ENCODE measurements at places on chromosomes 7 and 10.
A peak's percentile ranks its signal among the peaks of the same experiment; 100 is the strongest.

DNA sequence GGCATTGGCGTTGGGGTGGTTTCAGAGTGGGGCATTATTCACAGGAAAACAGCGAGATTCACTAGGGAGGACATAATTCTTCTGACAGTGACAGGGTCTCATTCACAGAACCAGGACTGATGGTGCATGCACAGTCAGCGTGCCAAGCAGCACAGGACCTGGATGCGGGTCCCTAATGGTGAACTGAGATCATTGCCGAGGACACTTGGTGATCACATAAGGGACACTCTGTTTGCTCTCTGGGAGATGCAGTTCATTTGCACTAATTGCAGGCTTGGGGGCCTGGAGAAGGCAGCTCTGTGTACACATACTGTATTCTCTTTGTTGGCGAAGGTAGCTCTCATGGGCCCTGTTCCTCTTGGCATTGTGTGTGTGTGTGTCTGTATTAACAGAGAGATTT is 716.1 kb downstream of the PHTF2 start:
- DNase-seq = no peak

GRCh38 chr7:46011059-46011458 is 90.0 kb upstream of the IGFBP3 start:
- no peak for DNase-seq

DNA sequence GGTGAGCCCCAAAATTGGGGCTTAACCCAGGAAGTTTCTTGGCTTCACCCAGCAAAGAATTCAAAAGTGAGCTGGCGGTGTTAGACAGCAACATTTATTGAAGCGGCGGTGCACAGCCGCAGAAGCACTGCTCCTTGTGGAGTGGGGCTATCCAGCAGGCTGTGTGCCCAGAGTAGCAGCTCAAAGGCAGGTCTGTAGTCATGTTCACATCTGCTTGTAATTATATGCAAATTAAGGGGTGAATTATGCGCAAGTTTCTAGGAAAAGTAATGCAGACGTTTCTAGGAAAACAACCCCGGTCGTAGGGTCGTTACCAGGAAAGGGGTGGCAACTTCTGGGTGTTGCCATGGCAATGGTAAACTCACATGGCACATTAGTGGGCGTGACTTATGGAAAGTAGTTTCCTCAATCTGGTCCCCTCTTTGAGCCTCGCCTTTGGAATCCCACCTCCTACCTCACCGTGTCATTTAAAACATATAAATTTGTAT is 13.7 kb upstream of the KBTBD2 start:
- DNase-seq = peak; percentile 34

- DNase-seq = peak; percentile 18
Observed at GRCh38 chr10:119871881-119872609, 598 bp downstream of the MCMBP start.

DNA sequence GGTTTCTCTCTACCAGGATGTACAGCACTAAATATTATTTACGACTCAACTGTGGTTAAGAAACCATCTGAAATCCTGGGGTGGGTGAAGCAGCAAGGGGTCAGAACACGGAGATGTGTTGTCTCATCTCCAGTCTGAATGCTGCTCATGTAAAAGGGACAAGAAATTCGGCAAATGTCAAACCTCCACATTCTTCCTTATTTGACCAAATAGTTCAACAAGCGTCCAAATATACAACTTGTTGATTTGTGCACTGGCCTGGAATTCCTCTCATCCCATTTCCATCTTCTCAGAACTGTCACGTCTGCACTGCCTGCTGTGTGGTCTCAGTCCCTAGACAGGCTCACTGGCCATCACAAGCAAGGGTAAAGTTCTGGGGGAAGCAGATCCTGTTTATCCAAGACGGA is 520.0 kb downstream of the PARD3 start:
- DNase-seq = no peak

- DNase-seq = no peak
Observed at GRCh38 chr10:21521751-21522533, 3.5 kb downstream of the SKIDA1 start.

- no peak for DNase-seq
Observed at GRCh38 chr7:36790311-36790787, 66.1 kb upstream of the AOAH start.

- DNase-seq = no peak
Observed at GRCh38 chr7:6015917-6016652, 7.0 kb downstream of the AIMP2 start.

GRCh38 chr10:126749015-126749655 is 78.6 kb upstream of the C10orf90 start:
- no peak for DNase-seq

DNA sequence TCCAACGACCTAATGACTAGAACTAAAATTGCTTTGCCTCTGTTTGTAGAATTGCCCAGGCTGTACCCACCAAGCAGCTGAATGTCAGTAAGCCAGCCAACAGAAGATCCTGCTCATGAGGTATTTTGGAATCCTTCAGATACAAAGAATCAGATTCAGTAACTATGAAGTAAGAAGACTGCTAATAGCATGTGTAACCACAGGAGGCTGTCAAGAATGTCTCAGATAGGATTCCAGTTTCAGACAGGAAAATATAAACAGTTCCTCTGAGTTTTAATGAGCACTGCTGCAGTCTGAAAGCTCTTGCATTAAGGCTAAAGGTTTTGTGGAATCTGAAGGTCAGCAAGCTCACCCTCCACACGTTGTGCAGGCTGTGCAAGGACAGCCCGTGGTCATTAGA is 112.6 kb upstream of the ADAM12 start:
- no peak for DNase-seq

DNA sequence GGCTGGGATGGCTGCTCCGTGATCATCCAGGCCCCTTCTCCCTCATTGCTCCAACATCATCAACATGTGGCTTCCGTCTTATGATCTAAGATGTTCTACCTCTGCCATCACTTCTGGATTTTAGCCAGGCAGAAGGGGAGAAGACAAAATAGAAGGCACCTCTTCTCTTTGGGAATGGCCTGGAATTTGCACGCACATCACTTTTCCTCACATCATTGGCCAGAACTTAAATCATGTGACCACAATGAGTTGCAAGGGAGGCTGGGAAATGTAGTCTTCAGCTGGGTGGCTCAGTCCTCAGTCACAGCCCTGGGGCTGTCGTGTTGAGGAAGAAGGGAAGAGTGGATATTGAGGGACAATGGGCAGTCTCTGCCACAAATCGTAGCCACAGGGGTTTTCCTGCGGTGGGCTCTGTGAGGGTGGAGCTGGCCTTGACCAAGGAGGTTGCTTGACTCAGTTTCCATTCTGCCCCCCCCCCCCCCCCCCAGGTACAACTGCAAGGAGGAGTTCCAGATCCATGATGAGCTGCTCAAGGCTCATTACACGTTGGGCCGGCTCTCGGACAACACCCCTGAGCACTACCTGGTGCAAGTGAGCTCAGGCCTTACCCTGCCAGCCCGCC is 50.3 kb downstream of the PALD1 start:
- DNase-seq = no peak

GRCh38 chr10:78462726-78463228 is 429.1 kb downstream of the RPS24 start:
- no peak for DNase-seq

DNA sequence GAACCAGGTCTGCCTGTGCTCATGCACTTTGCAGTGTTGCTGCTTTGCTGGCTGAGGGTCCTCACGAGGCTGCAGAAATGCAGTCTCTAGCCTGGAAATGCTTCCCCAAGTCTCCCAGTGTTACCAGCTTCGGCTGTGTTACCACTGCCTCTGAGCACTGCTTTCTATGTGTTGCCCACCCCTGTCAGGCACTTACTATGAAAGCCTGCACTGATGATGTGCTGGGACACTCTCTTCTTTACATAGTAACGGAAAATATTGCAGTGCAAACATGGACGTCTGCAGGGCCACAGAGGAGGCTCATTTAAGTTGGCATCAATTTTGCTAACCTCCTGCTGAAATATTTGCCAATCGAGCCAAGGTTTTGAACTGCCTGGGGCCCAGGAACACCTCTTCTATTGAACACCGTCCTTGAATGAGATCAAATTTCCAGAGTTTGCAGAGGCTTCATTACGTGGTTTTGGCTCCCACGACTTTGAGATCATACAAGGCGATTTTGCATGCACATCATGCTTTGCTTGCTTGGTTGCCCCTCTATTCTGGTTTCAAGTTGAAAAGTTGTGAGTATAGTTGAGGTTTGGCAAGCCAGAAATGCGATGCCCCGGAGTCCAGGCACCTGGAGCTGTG is 404.7 kb upstream of the PODXL start:
- DNase-seq = no peak

DNA sequence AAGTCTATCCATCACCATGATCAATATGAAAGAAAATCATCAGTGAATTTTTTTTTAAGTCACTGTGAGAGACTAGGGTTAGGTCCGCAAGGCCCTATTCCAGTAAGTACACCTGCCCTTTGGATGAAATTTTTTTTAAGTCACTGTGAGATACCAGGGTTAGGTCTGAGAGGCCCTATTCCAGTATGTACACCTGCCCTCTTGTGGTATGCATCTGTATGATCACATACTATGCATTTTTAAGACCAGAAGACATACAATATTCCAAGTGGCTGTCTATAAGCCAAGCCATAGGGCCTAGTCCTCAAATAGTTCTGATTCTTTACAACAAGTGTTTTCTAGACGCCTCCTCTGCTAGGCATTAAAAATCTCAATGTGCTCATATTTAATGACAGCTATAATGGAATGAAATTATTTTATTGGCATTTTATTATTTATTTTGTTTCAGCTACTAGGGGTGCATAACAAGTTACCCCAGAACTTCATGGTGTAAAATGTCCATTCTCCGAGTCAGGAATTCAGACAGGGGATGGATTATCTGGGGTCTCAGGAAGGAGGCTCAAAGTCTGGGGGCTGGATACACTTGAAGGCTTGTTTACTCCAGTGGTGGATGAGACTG is 53.1 kb downstream of the TEX36 start:
- no peak for DNase-seq

GRCh38 chr10:48194830-48195229 is 79.7 kb downstream of the FRMPD2 start:
- DNase-seq = no peak

DNA sequence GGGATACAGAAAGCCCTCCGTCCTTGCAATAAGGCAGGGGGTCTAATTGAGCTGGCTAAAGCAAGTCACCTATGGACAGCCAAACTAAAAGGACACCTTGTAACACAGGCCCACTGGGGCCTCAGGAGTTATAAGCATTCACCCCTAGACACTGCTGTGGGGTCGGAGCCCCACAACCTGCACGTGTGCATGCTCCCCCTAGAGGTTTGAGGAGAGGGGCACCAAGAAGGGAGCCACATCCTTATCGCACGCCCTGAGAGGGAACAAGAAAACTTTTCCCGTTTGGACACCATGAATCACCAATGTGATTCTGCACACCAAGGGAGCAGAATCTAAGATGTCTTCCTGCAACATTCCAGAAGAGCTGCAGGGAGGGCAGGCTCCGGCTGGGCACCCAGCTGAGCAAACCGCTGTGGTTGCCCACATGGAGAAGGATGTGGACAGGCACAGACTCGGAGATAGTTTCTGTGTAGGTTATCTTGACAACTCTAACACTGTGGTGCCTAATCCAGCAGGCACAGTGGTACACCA is 17.7 kb upstream of the TARP start:
- no peak for DNase-seq

DNA sequence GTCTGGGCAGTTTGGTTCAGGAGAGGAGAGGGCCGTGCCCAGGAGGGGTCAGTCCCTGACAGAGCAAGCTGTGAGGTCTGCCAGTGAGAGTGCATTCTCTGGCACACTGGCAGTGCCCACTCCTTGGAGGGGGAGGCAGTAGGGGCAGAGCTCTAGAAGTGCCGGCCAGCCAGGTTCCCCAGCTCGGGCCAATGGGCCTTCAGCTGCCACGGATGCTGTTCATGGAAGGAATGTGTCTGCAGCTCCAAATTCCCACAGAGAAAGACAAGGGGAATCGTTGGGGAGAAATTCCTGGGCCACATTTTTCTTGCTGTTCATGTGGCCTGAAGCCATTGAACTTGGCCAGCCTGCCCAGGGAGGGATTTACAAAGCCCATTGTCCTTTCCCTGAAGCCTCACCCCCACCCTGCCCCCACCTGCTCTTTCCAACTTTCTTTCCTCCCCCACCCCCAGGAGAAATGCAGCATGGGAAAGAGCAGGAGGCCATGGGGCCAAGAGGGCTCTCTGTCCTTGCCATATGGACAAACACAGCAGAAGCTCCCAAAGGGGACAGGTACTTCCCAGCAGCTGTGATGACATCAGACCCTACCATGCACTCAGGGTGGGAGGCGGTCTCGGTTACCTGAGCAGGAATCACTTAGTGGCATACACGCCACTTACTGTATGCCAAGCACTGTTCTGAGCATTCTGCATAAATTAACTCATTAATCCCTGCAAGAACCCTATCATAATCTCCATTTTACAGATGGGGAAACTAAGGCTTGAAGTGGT is 70.7 kb downstream of the ARHGAP22 start:
- no peak for DNase-seq

DNA sequence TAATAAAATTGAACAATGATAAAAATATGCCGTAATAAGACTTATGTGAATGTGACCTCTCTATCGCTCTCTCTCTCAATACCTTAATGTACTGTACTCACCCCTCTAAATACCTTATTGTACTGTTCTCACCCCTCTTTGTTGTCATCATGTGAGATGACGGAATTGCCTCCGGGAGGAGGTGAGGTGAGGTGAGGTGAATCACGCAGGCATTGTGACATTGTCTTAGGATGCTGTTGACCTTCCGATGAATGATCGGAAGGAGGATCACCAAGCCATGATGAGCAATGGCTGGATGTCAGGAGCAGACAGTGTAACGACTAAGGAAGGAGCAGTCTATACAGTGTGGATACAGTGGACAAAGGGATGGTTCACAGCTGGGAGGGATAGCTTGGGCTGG is 87.4 kb upstream of the FAM20C start:
- no peak for DNase-seq

DNA sequence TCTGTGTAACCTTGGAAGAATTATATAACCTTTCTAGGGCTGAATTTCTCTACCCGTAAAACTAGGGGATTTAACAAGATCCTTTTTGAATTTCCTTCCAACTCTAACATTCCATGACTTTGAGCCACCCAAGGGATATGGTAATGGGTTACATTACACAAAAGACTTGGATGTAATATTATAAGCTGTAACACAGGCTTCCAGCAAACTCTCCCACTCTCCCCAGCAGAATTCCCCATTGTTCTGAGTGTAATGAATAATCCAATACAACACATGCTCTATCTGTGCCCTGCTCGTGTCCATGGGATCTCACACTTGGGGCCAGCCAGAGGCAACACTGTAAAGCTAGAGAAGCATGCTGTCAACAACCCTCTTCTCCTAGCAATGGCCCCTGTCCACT is 790.6 kb upstream of the AUTS2 start:
- DNase-seq = no peak

- DNase-seq = no peak
Observed at GRCh38 chr7:26374647-26375373, 83.1 kb downstream of the SNX10 start.

GRCh38 chr7:36644625-36645422 is 79.5 kb downstream of the AOAH start:
- no peak for DNase-seq

DNA sequence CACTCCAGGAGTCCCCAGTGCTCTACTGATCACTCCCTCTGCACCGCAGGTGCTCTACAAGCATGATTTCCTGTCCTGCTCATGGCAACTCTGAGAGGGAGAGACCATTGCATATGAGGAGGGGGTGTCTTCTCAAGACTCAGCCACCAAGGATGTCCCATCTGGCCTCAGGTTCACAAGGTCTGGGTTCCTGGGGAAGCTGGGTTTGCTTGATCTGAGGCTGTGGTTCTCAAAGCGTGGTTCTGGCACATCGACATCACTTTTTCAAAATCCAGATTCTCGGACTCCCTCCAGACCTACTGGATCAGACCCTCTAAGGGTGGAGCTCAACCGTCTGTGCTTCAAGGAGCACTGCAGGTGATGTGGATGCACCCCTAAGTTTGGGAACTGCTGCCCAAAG is 247.5 kb downstream of the PLXNA4 start:
- no peak for DNase-seq

GRCh38 chr7:79227044-79227443 is 226.4 kb downstream of the MAGI2 start:
- no peak for DNase-seq

All from central memory CD8-positive, alpha-beta T cell (primary cell).